Umbilical cord (tissue), 2 donors: ENCODE measurements at places on chromosomes 5 and 9. TPM values are rescaled to one million over a fixed set of nuclear protein-coding genes. Genes with fewer than 3 reads are reported as not detected.

GRCh38 chr9:34651876-34652601, at the start of gene IL11RA:
TSS of gene IL11RA (plus strand) at chr9:34652185. CDS start at chr9:34655218, 3,033 bp downstream.
- DNase-seq: peak; percentile 93

DNA sequence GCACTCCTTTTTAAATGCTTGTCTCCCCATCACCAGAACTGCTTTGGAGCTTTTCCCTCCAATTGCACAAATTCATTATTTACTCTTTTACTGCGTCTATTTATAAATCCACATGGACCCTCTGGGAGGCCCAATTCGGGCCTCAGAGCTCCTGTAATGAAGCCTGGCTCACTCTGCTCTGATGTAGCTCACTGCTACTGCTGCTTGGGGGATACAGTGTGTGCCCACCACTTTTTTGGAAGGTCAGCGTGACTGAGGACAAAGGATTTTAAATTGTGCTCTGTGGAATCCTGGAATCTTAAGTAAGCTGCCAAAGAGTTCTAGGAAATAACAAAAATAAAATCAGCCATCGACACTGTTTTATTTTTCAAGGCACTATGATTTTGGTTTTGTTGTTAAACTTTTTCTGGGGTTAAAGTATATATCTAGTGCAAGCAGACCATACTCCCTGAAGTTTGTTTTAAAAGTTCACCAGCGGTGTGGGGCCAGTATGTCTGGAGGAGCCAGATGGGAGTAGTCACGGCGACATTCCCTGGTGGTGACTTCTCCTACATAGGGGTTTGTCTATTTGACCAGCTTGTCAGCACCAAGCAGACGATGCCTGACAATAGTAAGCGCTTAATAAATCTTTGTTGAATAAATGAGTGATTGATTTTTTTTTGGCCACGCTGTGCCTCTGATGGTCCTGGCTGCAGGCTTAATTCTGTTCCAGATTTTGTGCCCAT, 142.8 kb downstream of the TMEM38B start:
- no peak for DNase-seq

DNA sequence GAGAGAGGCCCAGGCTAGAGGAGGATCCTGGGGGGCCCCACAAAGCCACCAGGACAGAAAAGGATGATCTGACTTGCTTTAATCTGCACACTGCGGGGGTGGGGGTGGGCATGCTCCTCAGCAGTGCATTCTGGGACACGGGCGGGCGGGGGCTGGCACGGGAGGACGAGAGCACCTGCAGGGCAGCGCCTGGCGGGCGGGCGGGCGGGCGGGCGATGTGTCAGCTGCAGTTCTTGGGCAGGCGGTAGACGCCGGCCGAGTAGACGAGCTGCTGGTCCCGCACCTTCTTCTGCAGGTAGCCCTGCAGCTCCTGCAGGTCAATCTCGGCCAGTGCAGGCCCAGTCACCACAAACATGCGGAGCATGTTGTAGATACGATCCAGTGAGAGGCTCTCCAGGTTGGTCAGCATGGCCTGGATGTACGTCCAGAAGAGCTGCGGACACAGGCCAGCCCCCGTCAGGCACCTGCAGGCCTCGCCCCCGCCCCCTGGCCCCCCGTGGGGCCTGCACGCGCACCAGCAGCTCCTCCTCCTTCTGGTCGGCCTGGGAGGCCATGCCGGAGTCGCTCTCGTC, 3.0 kb upstream of the TMEM210 start:
- no peak for DNase-seq

- peak; percentile 92 for DNase-seq
These were observed at the start of gene TPM2 for GRCh38 chr9:35689542-35690293. TSS of gene TPM2 (minus strand) at chr9:35689925. CDS start at chr9:35689817, 108 bp downstream.

GRCh38 chr5:41809128-41809527, 61.1 kb downstream of the OXCT1 start:
- no peak for DNase-seq

DNA sequence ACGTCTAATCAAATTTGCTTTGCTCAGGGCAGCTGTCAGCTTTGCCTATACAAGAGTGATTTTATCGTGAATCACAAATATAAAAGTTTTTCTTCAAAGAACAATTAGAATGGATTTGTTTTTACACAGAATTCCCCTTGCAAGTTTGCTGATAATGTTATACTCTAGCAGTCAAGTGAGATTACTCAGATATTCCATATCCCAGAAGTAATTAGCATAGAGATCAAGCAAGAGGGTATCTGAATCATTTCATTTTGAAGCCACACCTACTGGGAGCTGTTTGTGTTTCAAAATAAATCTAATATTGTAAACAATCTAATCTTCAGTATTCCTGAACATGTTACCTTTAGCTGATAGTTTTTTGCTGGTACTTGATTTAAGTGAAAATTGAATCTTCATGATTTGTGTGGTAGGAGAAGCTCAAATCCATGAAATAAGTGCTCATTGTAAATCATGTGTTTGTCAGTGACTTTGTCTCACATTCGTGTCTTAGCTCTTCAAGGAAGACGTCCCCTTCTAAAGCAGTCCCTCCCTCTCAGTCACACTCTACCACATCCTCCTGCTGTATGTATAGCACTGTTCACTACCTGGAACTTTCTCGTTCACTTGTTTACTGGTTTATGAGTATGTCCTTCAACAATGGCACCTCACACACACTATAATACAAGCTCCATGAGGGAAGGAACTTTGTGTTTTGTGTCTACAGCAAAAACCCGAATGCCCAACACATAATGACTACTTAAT, 3.3 kb upstream of the TTC39B start:
- DNase-seq: no peak

DNA sequence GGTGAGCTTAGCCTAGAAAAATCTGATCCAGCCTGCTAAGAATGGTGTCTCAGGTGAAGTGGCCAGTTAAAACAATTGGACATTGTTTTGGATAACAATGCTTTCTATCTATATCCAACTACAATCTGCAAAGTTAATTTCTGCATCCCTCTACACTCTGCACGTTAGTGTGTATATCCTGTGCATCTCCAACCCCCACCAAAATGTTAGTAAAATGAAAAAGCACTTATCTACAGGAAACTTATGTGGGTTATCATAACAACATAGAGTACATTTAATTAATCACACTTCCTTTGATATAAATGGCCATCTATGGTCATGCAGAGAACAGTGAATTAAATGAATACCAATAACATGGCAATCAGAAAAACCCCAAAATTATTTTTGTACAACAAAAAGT, 158.7 kb downstream of the NFIB start:
- no peak for DNase-seq

GRCh38 chr5:33852319-33852718, 39.5 kb downstream of the ADAMTS12 start:
- peak; percentile 42 for DNase-seq

DNA sequence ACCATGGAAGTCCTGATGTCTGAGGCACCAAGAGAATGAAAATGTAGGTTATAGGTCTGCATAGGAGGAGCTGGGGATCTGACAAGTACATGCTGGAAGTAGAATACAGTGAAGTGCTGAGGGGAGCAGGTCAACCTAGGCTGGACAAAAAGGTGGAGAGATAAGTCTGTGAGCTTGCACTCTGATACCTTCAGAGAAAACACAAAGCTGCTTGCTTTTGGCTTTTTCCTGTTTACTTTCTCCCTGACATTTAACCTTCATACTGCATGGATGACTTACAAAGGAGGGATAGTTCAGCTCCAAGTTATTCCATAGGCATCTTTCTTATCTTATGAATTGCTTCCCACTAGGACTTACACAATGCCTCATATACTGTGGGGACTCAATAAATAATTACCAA, 256.7 kb upstream of the NREP start:
- no peak for DNase-seq

DNA sequence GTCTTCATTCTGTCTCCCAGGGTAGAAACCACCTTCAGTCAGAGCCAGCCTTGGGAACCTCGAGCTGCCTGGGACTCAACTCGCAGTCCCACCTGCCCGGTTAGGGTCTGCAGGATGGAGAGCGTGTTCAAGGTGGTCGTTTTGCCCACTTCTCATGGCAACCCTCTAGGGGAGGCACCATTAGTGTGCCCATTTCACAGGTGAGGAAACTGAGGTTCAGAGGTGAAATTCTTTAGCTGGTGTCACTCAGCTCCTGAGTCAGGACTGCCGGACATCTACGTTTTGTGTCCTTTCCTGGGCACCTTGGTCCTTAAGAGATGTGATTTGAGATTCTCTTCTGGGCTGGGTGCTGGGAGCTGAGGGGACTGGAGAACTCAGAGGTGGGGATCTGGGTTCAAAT, 30.0 kb downstream of the DAB2IP start:
- no peak for DNase-seq

DNA sequence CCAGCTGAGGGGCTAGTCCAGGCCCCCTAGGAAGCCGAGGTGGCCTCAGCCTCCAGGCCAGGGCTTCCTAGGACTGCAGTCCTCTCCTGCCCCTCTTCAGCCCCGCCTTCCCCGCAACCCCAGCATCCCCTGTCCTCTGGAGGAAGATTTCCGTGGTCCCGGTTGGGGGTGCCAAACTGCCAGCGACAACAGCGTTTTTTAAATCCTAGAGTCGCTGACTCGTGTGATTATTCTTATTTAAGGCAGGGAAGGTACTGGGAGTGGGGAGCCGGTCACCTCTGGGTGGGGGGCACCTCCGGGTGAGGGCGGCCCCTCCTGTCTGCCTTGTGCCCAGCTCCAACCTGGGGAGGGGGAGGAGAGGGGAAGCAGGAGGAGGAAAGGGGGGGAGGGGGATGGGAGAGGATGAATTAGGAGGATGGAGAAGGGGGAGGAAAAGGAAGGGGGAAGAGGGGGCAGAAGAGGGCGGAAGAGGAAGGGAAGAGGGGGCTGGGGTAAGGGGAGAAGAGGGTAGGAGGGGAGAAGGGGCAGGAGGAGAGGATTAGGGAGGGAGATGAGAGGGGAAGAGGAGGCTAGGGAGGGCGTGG, 173.1 kb upstream of the IER5L start:
- DNase-seq: no peak

- no peak for DNase-seq
These were observed 4.8 kb downstream of the MSX2 start for GRCh38 chr5:174729075-174729680.

Gene MCTP1
- total RNA-seq: 24.8 TPM

Gene ABO
- total RNA-seq: 0.48 TPM

Gene LCN2
- not detected for total RNA-seq

Gene ANKS6
- 16.6 TPM for total RNA-seq

Gene NKD2
- total RNA-seq: 1.9 TPM

Gene SLC4A9
- total RNA-seq: not detected

Gene AQP3
- 14.2 TPM for total RNA-seq

Gene PDE6A
- total RNA-seq: 5.3 TPM

Gene AP3S1
- 169 TPM for total RNA-seq

Gene C9orf50
- 1.2 TPM for total RNA-seq

Gene CDKN2B
- total RNA-seq: 38.5 TPM

Gene SKP2
- 41.4 TPM for total RNA-seq
